Choroid plexus epithelial cell (primary cell): ENCODE measurements at places on chromosomes 11 and 22.

GRCh38 chr11:70065318-70066135 lies 12.6 kb upstream of the ANO1 start:
- no peak for DNase-seq

DNA sequence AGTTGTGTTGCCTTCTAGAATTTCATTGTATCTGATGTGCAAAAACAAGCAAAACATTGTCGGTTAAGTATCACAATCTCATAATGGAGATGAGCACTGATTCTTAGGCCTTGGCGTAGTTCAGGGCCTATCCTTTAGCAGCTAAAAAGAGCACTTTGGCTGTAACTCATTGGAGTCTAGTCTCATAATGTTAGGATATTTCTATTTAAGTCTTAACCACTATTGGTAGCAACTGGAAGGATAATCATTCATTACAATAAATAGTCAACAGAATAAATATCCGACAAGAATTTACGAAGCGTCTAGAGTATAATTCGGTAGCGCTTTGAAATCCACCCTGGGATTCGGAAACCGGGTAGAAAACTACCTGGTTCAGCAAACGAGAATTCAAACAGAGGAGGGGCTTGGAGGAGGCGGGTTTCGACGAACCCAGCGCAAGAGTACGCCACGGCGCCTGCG lies 461 bp upstream of the EED start:
- peak; percentile 91 for DNase-seq

GRCh38 chr11:75475767-75476650 lies 43.0 kb upstream of the KLHL35 start:
- DNase-seq = peak; percentile 60

DNA sequence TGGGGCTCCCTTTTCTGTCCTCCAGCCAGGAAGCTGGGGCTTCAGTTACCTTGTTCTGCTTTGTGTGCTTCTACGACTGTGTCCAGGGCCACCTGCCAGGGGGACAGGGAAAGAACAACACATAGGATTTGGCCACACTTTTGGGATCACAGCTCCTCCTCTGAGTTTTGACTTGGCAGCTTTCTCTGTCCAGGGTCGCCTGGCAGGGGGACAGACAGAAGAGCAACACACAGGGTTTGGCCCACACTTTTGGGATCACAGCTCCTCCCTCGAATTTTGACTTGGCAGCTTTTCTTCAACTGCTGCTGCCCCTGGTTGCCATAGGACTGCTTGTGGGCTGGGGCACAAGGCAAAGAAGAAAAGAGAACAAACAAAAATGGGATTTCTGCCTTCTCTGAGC lies 19.1 kb downstream of the INCENP start:
- DNase-seq = no peak

- no peak for DNase-seq
Observed at GRCh38 chr11:35363246-35363801, 56.0 kb downstream of the SLC1A2 start.
